Thyroid gland (tissue), 4 donors: ENCODE measurements at places on chromosomes 11 and 22. TPM values are rescaled to one million over a fixed set of nuclear protein-coding genes. Genes with fewer than 3 reads are reported as not detected.

- H3K4me1 ChIP-seq: peaks cover 8% of the 10 kb centered on the region
- no peaks in the 10 kb centered on the region for H3K36me3 ChIP-seq
- no peak for DNase-seq
These were observed 6.0 kb upstream of the LIF start for GRCh38 chr22:30252411-30253204.

DNA sequence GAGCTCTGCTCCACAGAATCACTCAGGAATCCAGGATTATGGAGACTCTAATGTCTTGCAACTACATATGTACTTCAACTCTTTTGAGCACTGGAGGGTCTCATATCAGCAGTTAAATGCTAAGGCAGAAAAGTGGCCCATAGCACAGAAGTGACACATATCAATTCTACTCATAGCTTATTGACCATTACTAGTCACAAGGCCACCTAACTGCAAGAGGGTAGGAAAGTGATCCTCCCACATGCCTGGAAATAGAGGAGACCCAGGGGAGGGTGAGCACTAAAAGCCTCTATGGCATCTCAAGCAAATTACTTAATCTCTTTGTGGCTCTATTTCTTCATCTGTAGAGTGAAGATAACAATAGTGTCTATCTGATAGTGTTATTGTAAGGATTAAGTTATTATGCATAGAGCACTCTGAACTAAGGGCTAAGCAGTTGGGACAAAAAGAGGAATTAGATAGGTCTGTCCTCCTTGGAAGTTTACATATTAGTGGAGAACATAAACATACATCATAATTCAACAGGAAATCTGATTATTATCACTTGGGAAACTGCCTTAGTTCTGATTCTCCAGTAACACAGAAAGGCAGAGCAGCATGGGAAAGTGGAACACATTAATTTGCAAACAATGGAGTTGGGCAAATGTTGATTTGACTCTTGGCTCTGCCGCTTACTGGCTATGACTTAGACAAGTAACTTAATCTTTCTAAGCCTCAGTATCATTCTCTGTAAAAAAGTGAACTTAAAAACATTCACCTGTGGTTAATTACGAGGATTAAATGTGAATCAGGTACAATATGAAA is 25.1 kb upstream of the USP47 start:
- H3K27ac ChIP-seq: no peak overlapping the region
- no peak for DNase-seq
- H3K4me1 ChIP-seq: no peaks in the 10 kb centered on the region
- no peak overlapping the region for H3K4me3 ChIP-seq
- no peaks in the 10 kb centered on the region for H3K27me3 ChIP-seq

DNA sequence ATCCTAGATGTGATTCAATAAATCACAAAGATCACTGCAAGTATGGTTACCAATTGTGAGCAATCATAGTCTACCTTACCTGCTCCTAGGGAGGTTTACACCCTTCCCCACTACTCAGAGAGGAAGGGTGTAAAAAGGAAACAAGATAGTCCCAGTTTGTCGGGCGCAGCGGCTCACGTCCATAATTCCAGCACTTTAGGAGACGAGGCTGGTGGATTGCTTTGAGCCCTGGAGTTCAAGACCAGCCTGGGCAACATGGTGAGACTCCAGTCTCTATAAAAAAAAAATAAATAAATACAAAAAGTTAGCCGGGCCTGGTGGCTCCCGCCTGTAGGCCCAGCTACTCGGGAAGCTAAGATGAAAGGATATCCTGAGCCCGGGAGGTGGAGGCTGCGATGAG is 962 bp upstream of the AMBRA1 start:
- no peaks in the 10 kb centered on the region for H3K36me3 ChIP-seq
- H3K4me3 ChIP-seq: no peak overlapping the region
- no peaks in the 10 kb centered on the region for H3K27me3 ChIP-seq
- DNase-seq: no peak

DNA sequence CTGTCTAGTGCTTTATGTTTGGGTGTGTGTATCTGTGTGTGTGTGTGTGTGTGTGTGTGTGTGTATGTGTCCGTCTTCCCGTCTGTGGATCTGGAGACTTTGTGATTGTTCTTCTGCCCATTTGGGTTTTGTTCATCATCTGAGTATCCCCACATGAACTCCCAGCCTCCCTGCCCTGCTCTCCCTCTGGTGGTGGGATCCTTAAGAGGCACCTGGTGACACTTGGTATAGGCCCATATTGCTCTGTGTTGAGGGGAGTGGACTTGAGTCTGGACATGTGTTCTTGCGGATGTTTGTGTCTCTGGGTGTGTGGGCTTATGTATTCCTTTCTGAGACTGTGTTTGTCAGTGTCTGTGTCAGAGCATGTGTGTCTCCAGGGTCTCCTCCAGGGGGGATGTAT is 15.3 kb downstream of the RCOR2 start:
- peaks cover 77% of the 10 kb centered on the region for H3K36me3 ChIP-seq
- DNase-seq: no peak
- H3K27me3 ChIP-seq: no peaks in the 10 kb centered on the region
- no peaks in the 10 kb centered on the region for H3K4me1 ChIP-seq
- H3K4me3 ChIP-seq: no peak overlapping the region

DNA sequence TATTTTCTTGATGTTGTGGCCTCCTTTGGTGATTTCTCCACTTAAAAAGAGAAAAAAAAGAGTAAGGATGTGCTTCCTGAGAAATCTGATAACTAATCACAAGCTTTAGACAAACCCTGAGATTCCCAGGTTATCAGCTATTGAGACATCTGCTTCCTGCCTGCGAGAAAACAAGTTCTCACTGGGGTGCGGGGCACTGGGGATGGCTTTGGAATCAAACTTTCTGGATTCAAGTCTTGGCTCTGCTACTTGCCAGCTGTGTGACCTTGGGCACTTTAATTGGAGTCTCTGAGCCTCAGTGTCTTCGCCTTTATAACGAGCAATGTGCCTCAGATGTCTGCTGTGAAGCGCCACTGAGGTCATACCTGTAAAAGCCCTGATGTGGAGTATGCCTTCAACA is 152.5 kb upstream of the NAV2 start:
- H3K4me3 ChIP-seq: no peak overlapping the region
- H3K4me1 ChIP-seq: peaks cover 28% of the 10 kb centered on the region
- no peak overlapping the region for H3K27ac ChIP-seq
- no peaks in the 10 kb centered on the region for H3K27me3 ChIP-seq
- no peak for DNase-seq

DNA sequence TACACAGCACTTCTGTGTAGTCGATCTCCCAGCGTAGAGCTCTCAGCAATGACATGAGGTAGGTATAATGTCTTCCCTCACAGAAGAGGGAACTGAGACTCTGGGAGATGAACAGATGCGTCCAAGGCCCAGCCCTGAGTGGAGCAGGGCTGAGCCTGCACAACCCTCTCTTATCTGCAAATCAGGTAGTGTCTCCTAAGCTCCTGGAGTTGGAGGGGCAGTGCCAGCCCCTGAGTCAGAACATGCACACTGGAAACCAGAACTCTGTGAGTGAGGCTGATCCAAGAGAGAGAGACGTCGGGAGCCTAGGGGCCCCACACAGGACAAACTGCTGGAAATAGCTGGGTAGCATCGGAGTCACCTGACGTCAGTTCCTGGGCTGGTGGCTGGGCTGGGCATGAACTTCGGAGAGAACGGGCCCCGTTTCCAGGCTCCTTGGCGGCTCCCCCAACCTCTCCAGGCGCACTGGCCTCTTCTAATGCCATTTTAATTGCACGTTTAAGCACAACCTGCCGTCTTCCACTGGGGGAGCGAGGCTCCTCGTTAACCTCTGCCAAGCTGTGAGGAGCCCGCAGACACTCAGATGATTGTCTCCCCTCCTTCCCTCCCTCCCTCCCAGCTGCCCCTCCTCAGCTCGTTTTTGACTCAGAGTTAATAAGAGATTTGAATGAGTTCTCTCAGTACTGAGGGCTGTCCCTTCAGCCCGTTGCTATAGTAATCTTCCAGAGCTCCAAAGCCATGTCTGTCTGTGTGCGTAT is 191.2 kb upstream of the TBCEL start:
- no peaks in the 10 kb centered on the region for H3K36me3 ChIP-seq
- no peaks in the 10 kb centered on the region for H3K27me3 ChIP-seq
- no peak overlapping the region for H3K27ac ChIP-seq
- no peaks in the 10 kb centered on the region for H3K4me1 ChIP-seq

DNA sequence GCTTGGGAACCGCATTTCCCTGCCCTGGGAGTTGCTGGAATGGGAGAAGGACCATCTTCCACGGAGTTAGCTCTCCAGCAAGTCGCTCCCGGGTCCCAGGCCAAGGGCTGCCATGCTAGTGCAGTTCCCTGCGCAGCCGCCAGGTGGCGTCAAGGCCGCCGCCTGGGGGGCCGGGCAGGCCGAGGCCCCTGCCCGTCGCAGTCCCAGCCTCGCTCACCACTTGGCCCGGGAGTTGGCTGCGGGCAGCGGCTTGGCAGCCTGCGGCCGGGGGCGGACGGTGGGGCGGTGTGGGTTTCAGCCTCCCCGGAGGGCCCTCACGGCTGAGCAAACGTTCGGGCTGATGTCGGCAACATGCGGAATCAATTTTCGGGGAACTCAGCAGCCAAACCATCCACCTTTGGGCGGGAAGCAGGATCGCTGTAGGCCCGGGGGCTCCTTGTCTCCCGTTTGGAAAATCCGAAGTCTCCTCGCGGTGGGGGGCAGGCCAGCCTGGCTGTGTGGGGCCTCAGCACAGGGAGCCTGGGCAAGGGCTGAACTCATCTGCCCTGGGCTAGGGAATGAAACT is 415.1 kb downstream of the SOX6 start:
- H3K4me3 ChIP-seq: no peak overlapping the region
- no peaks in the 10 kb centered on the region for H3K36me3 ChIP-seq
- H3K4me1 ChIP-seq: no peaks in the 10 kb centered on the region
- H3K27ac ChIP-seq: no peak overlapping the region
- no peaks in the 10 kb centered on the region for H3K27me3 ChIP-seq

DNA sequence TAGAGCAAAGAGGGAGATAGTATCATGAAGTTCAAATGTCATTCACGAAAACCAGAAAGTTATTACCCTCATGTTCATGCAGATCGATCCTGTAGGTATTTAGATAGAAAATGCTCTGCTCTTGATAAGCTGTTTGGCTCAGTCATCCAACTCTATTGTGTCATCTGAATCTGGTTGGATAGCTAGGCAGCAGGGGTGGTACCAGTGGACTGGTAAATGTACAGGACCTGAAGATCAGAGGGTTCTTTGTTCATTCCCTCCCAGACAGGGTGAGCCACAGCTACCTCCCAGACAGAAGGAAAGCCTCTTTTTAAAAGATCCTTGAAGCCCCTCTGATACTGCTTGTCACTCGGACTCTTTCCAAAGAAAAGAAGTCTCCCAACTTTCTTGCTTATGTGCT is 29.8 kb upstream of the DRD2 start:
- H3K27ac ChIP-seq: no peak overlapping the region
- H3K36me3 ChIP-seq: no peaks in the 10 kb centered on the region
- no peak overlapping the region for H3K4me3 ChIP-seq
- DNase-seq: no peak

GRCh38 chr22:20788627-20789344 is 14.9 kb downstream of the SERPIND1 start:
- H3K27ac ChIP-seq: peak overlapping the region; percentile 27
- H3K27me3 ChIP-seq: no peaks in the 10 kb centered on the region
- H3K4me1 ChIP-seq: peaks cover 10% of the 10 kb centered on the region

DNA sequence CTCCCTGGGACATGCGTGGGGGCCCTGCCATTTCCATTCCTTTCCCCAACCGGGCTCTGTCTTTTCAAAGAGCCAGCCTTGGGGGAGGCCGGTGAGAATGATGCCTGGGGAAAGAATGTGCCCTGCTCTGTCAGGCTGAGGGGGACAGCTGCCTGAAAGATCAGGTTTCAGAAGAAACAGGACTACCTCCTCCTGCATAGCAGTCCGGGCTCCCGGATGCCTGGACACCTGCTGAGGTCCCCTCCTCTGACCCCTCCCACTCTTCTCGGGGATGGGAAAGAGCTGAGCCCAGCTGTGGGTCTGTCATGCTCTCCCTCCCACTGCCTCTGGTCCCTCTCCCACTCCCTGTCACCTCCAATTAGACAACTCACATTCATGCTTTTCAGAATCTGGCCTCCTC is 41.8 kb upstream of the CDON start:
- no peak overlapping the region for H3K4me3 ChIP-seq
- H3K27ac ChIP-seq: no peak overlapping the region
- H3K27me3 ChIP-seq: no peaks in the 10 kb centered on the region
- no peaks in the 10 kb centered on the region for H3K36me3 ChIP-seq

DNA sequence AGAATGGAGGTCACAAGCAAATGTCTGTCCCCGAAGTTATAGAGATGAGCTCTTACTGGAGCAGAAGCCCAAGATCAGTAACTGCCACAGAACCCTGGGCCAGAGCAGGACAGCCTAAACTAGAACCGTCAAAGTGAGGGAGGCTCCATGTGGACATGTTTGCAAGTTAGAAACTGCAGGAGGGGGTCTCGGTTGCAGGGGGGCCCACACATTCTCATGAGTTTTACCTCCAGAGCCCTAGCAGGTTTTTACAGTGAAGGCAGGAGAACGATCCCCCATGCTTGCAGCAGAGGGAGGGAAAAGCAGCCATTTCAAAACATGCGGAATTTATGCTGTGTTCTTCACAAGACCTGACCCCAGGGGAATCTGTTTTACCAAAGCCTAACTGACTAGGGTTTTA is 133.5 kb upstream of the B3GAT1 start:
- no peak for DNase-seq
- H3K27ac ChIP-seq: no peak overlapping the region
- H3K4me3 ChIP-seq: no peak overlapping the region
- H3K36me3 ChIP-seq: no peaks in the 10 kb centered on the region

DNA sequence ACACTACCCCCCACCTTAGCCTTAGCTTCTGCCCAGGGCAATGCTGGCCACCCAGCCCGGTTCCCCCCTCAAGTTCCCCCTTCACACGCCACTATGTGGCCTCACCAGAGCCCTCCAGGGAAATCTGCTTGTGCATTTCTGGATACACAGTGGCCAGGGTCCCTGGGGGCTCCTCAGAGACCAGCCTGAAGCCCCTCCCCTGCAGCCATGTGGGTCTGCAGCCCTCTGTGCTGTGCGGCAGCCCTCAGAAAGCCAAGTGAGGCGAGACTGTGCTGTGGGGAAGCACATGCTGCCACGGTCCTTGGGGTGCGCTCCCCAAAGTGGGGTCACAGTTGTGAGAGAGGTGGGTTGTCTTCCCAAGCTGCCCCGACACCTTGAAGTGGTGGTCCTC is 2.1 kb upstream of the PLXNB2 start:
- no peak overlapping the region for H3K4me3 ChIP-seq
- H3K27me3 ChIP-seq: no peaks in the 10 kb centered on the region
- H3K27ac ChIP-seq: peak overlapping the region; percentile 58
- DNase-seq: no peak
- peaks cover 38% of the 10 kb centered on the region for H3K4me1 ChIP-seq
- no peaks in the 10 kb centered on the region for H3K36me3 ChIP-seq

DNA sequence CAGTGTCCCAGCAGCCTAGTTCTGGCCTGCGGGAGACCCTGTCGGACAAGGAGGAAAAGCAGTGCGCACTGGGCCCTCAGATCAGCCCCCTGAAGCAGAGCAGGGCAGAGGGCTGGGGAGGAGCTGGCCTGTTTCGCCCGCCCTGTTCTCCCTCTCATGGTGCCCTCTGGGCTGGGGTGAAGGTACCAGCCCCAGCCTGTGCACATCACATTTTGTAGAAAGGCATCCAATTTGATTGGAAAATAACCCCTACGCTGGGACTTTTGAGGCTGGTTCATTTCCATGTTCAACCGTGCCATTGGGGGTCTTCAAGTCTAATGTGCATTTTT is 832 bp upstream of the NAP1L4 start:
- no peaks in the 10 kb centered on the region for H3K27me3 ChIP-seq
- no peak overlapping the region for H3K27ac ChIP-seq
- DNase-seq: no peak
- no peak overlapping the region for H3K4me3 ChIP-seq
- H3K36me3 ChIP-seq: no peaks in the 10 kb centered on the region

ZBED4 gene
- 9.4 TPM for total RNA-seq

GRIK4 gene
- total RNA-seq: 3.7 TPM

RASSF10 gene
- not detected for total RNA-seq

SRPRA gene
- total RNA-seq: 153 TPM

PGA4 gene
- total RNA-seq: 8.1 TPM

OR51B2 gene
- not detected for total RNA-seq
